ENCODE measurements at places on chromosomes 2 and 18. TPM values are rescaled to one million over a fixed set of nuclear protein-coding genes. Genes with fewer than 3 reads are reported as not detected.

DNA sequence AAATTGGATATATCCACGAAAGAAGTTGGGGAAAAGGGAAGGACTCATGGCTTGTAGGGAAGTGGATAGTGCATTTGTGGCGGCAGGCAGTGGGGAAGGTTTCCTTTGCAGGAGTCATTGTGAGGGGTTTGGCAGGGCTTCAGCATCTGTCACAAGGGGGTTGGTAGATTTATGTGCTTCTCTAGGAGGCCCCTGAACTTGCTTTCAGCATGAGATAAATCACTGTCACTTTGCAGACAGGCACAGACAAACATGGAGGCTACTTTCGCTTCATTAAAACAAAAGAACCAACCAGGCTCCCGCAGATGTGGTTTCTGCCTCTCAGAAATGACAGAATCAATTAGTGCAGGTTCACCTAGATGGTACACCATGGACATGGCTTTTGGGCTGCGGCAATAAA, 340.7 kb downstream of the TGIF1 start:
- no peak for DNase-seq

GRCh38 chr18:12747530-12748315, 44.9 kb downstream of the PSMG2 start:
- DNase-seq = no peak

DNA sequence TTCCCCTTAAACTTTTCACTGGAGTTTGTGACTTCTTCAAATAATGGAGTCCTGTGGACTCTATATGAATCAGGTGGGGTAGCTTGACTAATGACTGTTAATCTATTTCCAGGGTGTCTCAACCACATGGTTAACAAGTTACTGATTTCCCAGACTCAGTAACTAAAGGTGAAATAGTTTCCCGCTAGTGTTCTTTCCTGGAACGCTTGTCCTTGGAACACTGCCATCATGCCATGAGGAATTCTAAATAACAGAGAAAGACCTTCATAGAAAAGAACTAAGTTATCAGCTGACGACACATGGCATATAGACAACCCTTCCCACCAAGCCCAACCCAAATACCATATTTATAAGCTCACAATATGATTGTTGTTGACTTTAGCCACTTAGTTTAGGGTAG, 1027.9 kb upstream of the FAM98A start:
- DNase-seq = no peak

GRCh38 chr2:19580830-19581229, 222.4 kb upstream of the OSR1 start:
- DNase-seq = no peak

GRCh38 chr2:76760367-76760704, 761.8 kb downstream of the LRRTM4 start:
- no peak for DNase-seq

DNA sequence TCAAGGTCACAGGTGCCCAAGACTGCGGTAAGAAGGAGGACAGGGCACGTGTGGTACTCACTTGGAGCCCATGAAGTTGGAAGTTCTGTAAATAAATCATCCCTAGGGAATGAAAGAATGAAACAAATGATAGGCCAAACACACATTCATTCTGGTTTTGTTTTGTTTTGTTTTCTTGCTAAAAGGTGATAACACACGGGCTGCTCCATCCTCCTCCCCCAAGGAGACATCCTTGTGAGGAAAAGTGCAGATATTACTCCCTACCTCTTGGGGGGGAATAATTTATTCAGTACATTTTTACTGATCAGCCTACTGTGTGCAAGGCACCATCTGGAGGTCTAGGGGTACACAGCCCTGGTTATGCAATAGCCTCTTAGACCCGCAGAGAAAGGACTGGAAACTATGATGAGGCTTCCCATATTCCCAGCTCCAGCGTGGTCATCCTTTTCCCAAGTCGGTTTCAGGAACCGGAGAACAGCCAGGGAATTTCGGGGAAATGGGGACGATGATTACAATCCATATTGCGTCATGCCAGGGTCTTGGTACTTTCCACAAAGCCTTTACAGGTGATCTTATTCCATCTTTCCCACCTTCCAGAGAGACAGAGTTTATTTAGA, 6.3 kb downstream of the RAX start:
- DNase-seq = no peak

GRCh38 chr2:80322958-80323357, 18.4 kb upstream of the LRRTM1 start:
- DNase-seq = no peak

DNA sequence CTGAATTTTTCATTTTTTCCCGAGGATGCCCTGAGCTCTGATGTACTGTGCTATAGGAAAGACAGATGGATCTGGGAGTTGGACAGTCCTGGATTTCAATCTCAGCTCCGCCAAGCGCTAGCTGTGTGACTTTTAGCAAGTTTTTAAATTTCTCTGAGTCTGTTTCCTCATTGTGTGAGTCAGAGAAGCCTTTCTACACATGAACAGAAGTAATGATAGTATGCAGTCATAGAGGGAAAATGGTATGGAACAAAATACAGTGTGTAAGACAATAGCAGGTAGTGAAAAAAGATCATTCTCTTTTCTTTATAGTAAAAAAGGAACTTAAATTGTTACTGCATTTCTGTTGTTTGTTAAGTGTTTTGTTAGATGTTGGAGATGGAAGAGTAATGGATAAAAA, 52.4 kb upstream of the PPM1B start:
- no peak for DNase-seq

GRCh38 chr2:219852626-219853025, 225.2 kb downstream of the SLC4A3 start:
- no peak for DNase-seq

- no peak for DNase-seq
These were observed 51.9 kb downstream of the VRK2 start for GRCh38 chr2:58098254-58099095.

DNA sequence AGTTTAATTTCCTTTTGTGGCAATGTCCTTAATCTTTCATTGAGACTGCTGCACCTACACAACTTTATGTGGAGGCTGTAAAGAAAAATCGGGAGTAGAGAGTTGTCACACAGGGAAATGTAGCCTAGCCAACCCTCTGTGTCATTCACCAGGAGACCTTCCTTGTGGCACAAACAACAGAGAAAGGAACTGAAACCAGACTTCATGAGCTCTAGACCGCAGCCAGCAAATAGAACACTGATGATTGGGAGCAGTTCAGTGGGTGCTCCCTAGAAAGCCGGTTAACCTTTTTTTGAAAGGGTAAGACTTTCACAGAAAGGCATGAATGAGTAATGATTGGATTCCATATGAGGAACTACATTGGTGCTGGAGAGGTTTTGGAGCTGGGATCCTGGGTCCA, 1752.4 kb upstream of the CELF4 start:
- no peak for DNase-seq

- DNase-seq = no peak
These were observed 49.3 kb upstream of the MCM6 start for GRCh38 chr2:135925571-135925970.

- no peak for DNase-seq
These were observed 293.7 kb downstream of the DYSF start for GRCh38 chr2:71746946-71747501.

- no peak for DNase-seq
These were observed 238.5 kb upstream of the ERBB4 start for GRCh38 chr2:212777020-212777491.

DNA sequence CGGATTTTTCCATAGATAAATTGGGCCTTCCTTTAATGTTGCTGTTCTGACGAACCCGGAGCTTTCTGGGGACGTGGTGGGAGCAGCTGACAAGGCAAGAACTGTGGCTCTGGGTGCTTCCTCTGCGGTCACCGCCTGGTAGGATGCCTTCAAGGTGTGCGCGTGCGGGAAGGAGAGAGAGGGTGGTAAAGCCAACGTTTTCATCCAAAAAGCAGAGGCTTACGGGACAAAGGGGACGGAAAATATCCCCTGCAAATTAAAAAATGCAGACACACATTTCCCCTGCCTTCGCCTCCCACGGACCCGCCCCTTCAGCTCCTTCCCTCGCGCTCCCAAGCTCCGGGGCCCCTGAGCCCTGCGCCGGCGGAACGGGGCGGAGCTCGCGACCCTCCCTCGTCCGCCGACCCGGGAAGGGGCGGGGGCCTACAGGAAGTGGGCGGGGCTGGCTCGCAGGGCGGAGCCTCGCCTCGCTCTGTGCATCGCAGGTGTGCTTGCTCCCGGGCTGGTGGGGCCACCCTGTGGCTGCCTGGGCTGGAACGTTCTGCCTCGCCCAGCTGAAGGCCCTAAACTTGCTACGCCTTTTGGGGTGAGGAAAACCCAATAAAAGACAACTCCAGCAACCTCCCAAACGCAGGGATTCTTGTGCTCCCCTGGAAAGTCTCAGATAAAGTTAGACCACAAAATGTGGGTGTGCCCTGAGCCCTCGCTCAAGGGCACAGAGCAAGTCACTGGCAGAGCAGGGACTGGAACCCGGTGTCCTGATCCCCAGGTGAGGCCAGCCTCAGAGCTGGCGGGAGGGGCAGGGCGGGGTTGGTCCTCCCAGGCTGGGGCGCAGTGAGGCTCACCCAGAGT, 25.4 kb upstream of the SLC66A3 start:
- no peak for DNase-seq

DNA sequence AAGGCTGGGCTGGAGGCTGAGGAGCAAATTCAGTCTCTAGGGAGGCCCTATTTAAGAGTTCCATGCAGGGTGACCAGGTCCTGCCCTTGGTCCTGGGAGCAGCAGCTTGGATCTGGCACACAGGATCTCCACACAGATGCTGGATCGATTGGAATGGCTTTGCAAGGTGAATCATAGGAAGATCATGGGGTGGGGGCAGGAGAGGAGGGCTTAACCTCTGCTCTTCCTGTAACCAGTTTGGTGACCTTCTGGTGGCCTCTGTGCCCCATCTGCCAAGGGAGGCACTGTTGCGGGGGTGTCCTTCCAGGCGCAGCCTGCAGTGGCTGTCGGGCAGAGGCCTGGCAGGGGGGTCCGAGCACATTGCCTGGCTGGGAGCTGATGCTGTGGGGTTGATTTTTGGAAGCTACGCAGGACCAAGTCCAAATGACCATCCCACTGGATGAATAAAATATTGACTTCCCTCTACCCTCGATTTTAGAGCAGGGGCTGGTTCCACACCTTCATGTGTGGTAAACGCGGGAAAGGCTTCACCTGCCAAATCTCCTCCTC, 79.7 kb downstream of the EDAR start:
- DNase-seq = no peak

- no peak for DNase-seq
These were observed 28.8 kb downstream of the SLC40A1 start for GRCh38 chr2:189551808-189552207.

DNA sequence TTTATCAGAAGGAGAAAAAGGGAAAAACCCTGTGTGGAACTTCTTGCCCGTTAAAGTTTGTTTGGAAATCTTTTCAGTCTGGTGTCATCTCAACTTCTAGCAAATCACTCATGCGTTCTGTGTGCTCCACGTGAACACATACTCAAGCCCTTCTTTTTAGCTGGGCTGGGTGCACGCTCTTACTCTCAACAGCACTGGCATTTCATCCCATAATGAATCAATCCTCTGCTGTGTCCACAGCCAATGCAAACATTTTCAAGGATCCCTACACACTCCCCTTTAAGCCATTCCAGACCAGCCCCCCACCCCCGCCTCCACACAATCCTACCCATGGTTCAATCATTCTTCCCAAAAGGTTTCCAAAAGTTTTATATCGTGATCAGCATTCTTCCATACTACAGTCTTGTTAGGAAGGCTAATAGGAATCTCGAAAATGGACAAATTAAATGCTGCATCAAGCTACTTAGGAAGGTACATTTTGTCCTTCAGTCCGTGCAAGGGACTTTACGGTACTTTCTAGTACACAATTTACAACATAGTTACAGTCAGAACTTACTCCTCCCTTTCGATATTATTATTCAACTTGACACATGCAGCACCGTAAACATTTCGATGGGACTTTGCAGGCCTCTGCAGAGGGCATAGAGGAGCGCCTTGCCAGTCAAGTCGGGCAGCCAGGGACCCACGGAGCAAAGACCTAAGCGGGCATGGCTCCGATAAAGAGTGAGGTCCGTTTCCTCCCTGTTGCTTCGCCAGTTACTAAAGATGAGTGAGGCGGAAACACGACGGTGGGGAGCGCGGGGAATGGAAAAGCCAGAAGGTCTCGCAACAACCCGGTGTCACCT, 1.4 kb downstream of the PTGR3 start:
- DNase-seq = no peak

DNA sequence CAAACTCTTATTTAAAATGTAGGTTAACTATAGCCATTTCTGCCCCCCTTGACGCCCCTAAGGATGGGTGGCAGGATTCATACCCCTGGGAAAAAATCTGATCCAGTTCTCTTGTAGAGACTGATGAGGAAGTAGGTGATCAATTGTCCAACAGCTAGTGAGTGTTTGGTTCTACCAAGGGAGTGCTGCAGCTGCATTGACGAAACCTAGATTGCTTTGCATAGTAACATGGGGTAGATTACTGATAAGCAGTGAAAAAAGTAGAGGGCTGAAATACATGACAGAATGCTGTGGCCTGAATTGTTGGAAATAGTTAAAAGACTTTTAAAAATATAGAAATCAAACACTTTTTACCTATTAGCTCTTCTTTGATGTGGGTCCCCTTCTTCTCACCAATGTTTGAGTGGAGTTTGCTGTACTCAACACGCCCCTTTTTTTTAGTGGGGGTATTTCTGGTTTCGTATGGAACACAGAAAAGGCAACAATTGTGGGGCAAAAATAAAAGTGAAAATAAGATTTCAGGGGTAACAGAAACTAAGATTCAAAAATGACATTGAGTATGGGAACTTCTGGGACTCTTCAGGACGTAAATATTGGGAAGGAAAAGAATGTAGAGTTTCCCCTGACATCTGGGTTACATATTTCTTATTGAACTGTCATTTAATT, 66.2 kb downstream of the MAIP1 start:
- no peak for DNase-seq

DNA sequence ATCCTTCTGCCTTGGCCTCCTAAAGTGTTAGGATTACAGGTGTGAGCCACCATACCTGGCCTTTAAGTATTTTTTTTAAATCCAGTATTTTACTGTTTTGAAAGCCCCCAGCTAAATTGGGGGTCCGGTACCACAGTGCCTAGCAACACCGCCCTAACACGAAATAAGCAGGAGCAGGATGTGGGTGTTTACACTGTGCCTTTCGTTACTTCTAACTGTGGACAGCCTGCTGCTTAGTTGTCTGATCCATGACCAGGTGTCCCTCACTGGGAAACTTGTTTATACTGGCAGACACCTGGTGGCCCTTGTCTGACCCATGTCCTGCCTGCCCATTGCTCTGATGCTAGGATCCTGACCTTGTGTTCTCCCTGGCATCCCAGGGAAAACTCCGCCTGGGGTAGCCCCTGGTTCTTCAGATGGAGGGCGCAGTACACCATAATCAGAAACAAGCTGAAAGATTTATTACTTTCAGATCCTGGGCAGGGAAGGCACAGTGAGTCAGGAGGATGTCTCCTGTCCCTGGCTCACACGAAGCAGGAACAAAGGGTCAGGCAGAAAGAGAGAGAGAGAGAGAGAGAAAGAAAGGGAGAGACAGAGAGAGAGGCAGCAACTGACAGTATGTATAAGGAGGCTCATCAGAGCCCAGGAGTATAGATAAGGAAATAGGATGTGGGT, 55.7 kb downstream of the NCAPH start:
- no peak for DNase-seq

The CSRNP3 gene
- total RNA-seq = 0.12 TPM

The OSBPL1A gene
- 111 TPM for total RNA-seq

The KIF1A gene
- 0.19 TPM for total RNA-seq

The TPO gene
- total RNA-seq = 18.1 TPM

The SCN7A gene
- total RNA-seq = 11.0 TPM

The METAP1D gene
- total RNA-seq = 9.6 TPM

The OBSL1 gene
- 101 TPM for total RNA-seq
